Activated CD8-positive, alpha-beta T cell treated with anti-CD3 and anti-CD28 coated beads for 36 hours (primary cell): ENCODE measurements at places on chromosomes 4 and X. TPM values are rescaled to one million over a fixed set of nuclear protein-coding genes. Genes with fewer than 3 reads are reported as not detected.

NXF2 gene
- not detected for total RNA-seq

MAGEA2B gene
- not detected for total RNA-seq

GPR119 gene
- not detected for total RNA-seq

PAGE2B gene
- not detected for total RNA-seq

NAP1L3 gene
- total RNA-seq, result 1.6 TPM

DNA sequence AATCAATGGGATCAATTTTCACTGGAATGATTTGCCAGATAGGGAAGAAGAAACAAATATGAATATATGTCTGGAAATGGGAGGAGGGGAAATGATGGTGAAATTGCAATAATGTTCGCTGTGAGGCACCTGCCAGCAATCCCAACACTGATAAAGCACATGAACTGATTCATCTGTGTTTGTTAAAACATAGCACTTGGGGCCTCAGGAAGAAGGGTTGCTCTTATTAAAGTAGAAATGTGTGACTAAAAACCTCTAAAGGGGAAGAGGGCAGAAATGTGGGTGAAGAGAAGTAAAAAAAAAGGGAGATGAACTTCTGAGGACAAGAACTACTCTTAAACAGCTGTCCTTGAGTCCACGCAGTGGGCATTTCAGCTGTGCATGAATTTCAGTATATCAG lies 101.4 kb downstream of the C4orf51 start:
- no peak for DNase-seq
- H3K27me3 ChIP-seq, result no peaks in the 10 kb centered on the region
- no peak overlapping the region for H3K4me3 ChIP-seq
- H3K4me1 ChIP-seq, result peaks cover 42% of the 10 kb centered on the region
- H3K27ac ChIP-seq, result peak overlapping the region; percentile 6
- peaks cover 82% of the 10 kb centered on the region for H3K36me3 ChIP-seq

- H3K4me3 ChIP-seq, result no peak overlapping the region
- H3K27ac ChIP-seq, result no peak overlapping the region
- DNase-seq, result no peak
- H3K36me3 ChIP-seq, result peaks cover 7% of the 10 kb centered on the region
These were observed 77.7 kb downstream of the PDK3 start for GRCh38 chrX:24542756-24543155.

DNA sequence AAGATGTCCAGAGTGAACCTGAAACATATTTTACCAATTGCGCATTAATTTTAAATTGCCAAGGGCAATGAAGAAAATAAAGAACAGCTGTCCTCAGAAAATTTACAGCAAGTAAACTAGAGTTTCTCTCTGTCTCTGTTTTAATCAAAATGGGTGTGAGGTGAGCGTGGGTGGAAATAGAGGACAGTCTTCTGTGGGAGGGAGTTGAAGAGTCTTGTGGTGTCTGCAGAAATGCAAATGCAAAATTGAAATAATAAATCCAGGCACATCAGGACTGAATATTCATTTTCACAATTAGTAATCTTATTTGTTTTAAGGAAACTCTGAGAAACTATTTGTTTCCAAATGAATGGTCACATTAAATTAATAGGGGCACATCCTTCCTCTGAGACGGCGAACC lies 192.0 kb downstream of the ARHGAP10 start:
- H3K4me1 ChIP-seq, result peaks cover 3% of the 10 kb centered on the region
- no peak overlapping the region for H3K27ac ChIP-seq
- no peak for DNase-seq
- H3K36me3 ChIP-seq, result no peaks in the 10 kb centered on the region
- H3K4me3 ChIP-seq, result no peak overlapping the region

GRCh38 chrX:123186801-123187200 lies 2.7 kb downstream of the GRIA3 start:
- peaks cover 26% of the 10 kb centered on the region for H3K27me3 ChIP-seq
- no peaks in the 10 kb centered on the region for H3K36me3 ChIP-seq
- no peak overlapping the region for H3K27ac ChIP-seq
- peaks cover 5% of the 10 kb centered on the region for H3K4me1 ChIP-seq
- DNase-seq, result no peak

DNA sequence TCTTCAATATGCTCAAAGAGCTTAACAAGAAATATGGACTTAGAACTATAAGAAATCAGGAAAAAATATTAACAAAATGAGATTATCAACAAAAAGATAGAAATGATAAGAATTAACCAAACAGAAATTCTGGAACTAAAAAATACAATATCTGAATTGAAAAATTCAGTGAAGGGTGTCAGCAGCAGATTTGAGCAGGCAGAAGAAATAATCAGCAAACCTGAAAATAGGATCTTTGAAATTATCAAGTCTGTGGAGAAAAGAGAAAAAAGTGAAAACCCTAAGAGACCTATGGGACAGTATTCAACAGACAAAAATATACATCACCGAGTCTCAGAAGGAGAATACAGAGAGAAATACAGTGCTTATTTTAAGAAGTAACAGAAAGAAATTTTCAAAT lies 877.8 kb upstream of the AGA start:
- H3K27me3 ChIP-seq, result no peaks in the 10 kb centered on the region
- no peak for DNase-seq
- no peak overlapping the region for H3K4me3 ChIP-seq
- no peaks in the 10 kb centered on the region for H3K36me3 ChIP-seq

DNA sequence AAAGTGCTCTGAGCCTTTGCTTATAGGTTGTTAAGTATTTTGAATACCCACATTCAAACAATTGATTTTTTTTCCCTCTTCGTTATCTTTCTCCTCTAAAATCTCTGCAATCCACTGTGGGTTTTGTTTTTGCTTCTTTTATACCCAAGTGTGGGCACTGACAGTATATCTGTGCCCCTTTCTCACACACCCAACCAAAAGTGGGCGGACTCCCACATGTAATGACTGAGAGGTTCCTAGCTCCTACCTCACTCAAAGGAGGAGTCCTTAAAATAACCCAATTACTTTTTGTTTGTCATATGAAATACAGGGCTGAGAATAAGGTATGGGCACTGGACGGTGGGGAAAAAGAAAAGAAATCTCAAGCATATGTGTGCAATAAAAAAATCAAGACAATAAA lies 51.7 kb downstream of the PPARGC1A start:
- DNase-seq, result no peak
- H3K4me1 ChIP-seq, result no peaks in the 10 kb centered on the region
- H3K27ac ChIP-seq, result no peak overlapping the region
- no peaks in the 10 kb centered on the region for H3K36me3 ChIP-seq
- no peak overlapping the region for H3K4me3 ChIP-seq
- no peaks in the 10 kb centered on the region for H3K27me3 ChIP-seq

DNA sequence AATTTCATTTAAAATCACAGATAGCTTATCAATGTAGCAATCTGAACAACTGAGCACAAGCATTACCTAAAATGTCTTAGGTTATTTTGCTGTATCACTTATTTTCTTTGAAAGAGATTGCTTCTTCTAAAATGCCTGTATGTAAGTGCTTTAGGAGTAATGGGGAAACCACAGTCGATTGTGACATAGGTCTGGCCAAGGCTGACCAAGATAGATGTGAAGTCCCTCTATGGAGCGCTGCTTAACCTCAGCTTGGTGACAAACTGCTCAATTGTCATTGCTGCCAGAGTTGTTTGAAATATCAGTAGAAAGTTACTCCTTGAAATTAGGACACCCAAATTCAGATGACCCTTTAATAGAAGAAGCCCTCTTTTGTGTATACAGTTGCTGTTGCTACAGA lies 401.9 kb upstream of the NDST4 start:
- no peaks in the 10 kb centered on the region for H3K27me3 ChIP-seq
- no peaks in the 10 kb centered on the region for H3K4me1 ChIP-seq
- no peak for DNase-seq
- H3K27ac ChIP-seq, result no peak overlapping the region
- H3K4me3 ChIP-seq, result no peak overlapping the region
- no peaks in the 10 kb centered on the region for H3K36me3 ChIP-seq

GRCh38 chr4:168248176-168248710 lies 70.3 kb downstream of the DDX60 start:
- no peaks in the 10 kb centered on the region for H3K27me3 ChIP-seq
- no peak for DNase-seq
- no peaks in the 10 kb centered on the region for H3K4me1 ChIP-seq
- H3K4me3 ChIP-seq, result no peak overlapping the region
- peaks cover 40% of the 10 kb centered on the region for H3K36me3 ChIP-seq
